ENCODE measurements at places on chromosomes 4 and X.

DNA sequence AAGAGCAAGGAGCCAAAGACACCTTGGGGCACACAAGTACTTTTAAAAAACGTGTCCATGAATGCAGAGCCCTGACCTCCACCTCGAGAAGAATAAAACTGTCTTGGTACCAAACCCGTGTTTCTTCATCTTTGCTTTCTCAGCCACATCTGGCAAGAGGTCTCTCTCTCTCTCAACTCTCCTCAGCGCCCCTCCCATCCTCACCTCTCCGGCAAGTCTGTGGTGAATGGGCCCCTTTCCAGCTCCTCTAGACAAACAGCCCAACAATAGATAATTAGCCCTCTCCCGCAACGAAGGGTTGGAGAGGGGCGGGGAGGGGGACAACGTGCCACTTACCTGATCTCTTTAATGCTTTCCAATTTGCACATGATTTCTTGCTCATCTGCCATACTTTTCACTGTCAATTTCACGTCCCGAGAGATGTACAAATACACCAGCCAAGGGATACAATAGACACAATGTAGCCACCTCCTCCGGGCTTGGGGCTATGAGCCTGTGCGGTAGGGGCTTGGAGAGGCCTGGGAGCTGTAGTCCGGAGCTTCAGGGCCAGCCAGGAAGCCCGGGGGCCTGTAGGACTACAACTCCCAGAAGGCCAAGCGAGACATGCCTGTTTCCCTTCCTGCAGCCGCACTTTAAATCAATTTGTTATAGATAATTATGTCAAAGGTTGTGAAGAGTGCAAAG, at the start of gene ZC4H2:
Gene ZC4H2, minus strand, starts transcription at position 462 of the 684 bp plus-strand sequence. Its CDS starts 73 bp downstream, at position 389.
- no peak for DNase-seq

DNA sequence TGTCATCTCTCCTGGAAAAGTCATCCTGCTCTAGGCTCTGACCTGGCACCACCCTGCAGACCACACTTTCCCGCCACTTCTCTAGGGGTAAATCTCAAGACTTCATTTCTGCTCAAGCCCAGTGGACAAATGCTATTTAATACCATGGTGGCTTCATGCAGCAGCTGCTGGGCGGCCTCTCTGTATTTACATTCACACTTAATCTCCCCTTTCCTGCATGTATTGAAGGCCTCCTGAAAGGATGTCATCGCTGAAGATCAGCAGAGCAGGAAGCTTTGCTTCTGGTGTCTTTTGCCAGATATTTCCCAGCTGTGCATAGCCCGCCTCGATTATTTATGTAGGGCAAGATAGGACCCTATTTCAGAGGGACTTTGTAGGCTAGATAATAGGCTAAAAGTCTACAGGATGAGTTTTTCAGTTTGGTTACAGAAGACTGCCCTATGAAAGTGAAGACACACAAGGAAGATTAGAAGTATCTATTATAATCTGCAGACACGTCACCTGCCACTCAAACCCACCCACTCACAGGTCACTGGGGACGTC, 17.2 kb downstream of the PROM1 start:
- DNase-seq = peak; percentile 27

DNA sequence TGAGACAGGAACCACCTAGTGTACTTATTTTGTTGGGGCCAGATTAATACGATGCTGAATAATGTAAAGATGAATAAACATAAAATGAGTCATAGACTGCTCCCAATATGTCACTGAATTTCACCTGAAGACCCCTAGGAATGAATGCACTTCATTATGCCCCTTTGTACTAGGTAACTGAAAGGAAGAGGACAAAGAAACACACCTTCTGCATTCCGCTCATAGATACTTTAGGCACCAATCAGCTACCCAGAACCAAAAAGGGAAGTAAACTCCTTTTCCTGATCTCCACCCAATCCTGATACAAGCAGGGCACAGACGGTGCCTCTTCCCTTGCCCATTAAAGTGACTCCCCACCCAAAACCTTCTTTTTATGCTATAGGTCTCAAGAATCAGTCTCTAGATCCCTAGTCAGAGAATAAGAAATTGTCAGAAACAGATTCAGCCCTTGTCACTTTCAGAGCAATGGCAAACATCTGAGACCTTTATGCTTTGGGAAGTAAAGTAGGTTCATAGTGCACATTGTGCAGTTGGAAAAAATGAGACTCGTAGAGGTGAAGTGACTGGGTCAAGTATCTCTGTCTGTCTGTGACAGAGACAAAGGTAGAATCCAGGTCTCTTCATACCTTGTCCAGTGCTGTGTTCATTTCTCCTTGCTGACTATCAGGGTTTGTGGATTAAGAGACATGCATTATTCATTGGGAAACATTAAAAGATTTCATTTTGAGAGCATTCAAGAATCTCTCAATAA, 2.3 kb downstream of the GPR174 start:
- no peak for DNase-seq

DNA sequence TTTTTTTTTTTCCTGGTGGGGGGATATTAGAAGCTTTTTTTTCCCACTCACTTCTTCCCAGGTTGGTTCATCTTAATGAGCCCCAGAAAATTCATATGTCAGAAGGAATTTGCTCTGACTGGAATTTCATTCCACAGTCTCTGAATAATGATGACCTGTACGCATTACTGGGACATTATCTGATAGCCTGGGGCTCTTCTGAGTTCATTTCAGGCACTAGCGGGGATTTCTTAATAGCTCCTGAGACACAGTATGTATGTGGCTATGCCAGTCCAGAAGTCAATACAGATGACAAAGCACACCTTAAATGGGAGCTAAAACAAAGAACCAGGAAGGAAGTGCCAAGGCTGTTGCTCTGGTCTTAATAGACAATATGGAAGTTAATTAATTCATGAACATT, 295.2 kb upstream of the IGFBP7 start:
- no peak for DNase-seq

DNA sequence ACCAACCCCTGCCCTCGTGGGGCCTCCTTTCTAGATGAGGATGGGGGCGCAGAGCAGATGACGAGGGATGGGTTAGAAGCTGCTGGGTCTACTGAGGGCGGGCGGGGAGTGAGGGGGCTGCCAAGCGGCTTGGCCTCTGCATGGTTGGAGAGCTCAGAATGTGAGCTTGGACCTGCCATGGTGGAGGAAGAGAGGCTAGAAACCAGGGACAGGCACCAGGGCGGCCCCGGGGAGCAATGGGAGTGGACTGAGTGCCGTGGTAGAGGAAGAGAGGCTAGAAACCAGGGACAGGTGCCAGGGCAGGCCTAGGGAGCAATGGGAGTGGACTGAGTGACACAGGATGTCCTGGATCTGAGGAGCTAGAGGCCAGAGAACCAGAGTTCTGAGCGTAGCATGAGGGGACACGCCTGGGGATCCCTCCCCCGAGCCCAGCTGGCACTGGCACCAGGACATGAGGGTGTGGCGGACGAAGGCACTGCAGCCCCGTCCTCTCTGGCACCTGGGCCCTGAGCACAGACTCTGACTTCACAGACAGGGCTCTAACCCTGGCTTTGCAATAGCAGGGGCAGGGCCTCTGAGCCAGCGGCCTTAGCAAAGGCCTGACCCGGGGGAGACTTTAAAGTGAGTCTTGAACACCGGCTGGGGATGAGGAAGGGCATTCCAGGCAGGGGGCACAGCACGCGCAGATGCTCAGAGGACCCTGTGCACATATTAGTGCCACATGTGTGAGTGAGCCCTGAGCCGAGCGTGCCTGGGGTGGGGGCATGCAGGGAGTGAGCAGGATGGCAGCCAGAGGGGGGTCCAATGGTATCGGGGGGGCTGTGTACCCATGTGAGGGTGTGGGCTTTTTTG, 214.0 kb upstream of the PSAPL1 start:
- DNase-seq = no peak

GRCh38 chr4:38136604-38137003, 176.4 kb downstream of the PTTG2 start:
- no peak for DNase-seq

DNA sequence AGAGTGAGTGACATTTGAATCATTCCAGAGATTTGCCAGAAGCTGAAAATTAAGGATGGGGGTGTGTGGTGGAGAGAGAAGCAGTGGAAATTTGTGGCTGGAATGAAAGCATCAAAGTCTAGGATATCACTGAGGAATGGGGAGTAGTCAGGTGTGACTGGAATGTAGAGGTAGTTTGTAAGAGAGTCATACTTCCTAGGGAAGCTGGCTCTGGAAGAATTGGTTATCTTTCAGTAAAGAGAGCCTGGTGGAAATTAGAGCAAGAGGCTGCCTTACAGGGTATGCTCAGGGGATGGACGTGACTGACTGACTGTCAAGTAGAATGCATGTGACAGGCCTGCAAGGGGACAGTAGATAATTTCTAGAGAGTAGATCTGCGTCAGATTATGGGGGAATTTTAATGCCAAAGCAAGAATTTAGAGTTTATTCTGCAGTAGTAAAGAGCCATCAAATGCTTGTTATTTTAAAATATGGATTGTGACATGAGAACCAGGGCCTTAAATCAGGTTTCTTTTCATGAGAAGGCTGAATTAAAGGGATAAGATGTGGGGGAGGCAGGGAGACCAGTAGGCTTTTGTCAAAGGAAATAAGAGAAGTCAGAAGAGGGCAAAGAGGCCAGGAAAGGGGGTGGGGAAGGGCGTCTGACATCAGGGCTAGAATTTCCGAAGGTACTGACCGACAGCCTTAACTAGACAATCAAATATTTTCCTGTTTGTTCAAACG, 109.9 kb downstream of the AFF1 start:
- no peak for DNase-seq

- DNase-seq = no peak
Observed at GRCh38 chr4:51850294-51850693, 7.3 kb downstream of the DCUN1D4 start.

- DNase-seq = no peak
Observed at GRCh38 chrX:120585702-120586101, 18.2 kb upstream of the MCTS1 start.

DNA sequence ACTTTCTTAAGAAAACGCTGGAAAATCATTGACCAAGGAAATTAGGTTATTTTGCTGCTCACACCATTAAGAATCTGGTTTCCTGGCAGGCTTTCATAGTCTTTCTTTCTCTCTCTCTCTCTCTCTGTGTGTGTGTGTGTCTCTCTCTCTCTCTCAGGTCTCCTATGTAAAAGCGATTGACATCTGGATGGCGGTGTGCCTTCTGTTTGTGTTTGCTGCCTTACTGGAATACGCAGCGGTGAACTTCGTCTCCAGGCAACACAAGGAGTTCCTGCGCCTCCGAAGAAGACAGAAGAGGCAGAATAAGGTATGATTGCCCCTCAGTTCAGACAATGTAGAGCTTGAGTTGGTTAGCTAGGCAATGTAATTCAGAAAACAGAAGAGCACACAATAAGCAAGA, 161.2 kb downstream of the GLRA2 start:
- no peak for DNase-seq

DNA sequence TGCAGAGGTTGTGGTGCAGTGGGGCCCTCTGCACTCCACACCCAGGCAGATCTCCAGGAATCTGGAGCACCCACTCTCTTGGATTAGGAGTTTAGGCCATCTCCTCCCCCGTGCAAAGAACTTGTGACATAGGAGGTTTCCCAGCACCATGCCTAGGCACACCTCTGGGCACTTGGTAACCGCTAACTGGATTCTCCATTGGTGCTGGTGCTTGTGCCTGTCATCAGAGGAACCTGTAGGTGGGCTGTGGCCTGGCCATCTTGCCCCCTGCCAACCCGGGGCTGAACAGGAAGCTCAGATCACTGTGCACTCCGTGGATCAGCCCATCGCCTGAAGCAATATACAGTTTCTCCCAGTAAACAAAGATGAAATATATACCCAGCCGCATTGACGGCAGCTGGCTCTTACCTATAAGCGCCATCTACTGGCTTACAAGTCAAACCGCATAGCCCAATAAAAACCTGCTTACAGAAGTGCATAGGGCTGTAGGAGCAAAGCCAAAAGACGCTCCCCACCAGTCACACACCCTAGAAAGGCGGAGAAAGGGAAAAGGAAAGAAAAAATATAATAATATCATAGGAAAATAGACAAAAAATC, 19.1 kb upstream of the TEX13B start:
- peak; percentile 34 for DNase-seq

GRCh38 chr4:59057804-59058203, 1947.6 kb upstream of the IGFBP7 start:
- DNase-seq = no peak

DNA sequence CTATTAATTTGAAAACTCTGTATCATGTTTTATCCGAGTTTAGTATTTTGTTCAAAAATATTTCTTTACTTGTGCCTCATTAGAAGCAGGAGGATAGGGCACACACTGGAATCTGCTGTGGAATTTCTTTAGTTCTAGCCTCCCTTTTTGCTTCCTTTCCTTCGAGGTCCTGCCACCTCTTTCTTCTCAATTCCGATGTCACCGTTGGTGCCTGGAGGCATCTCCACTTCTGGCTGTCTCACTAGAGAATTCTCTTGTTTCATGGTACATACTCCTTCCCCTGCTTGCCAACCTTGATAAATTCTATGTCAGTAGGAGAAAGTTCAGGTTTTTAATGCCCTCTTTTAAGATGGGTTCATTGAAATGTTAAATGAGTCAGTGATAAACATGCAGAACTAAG, 140.1 kb downstream of the ANK2 start:
- DNase-seq = no peak

DNA sequence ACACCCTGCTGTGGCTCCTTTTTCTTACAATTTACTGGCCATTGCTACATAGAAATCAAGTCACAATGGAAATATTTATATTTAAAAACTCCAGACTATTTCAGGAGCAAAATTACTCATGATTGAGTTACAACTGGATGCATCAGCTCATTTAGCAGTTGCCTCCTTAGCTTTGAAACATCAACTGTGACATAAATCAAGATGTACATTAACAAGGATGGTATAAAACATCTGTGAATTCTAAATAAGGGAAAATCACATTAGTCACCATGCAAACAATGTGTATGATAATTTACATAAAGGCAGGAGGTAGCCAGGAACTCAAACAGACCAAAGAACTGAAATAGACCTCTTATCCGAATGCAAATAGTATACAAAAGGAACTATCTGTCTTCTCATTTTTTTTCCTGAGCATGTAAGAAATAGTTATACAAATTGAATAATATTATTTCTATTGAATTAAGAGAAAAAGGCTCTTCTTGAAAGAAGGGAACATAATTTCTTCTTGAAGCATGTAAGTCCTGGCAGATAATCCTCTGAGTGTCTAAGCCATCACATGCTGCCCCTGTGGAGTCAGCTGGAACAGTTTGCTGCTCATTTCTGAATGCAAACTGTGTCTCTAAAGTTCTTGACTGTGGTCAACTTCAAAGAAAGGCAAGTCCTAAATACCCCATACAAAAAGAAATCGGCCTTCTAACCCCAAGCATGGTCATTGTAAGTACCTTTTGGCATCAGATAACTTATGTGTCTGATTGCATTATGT, 151.2 kb downstream of the NAA11 start:
- no peak for DNase-seq

DNA sequence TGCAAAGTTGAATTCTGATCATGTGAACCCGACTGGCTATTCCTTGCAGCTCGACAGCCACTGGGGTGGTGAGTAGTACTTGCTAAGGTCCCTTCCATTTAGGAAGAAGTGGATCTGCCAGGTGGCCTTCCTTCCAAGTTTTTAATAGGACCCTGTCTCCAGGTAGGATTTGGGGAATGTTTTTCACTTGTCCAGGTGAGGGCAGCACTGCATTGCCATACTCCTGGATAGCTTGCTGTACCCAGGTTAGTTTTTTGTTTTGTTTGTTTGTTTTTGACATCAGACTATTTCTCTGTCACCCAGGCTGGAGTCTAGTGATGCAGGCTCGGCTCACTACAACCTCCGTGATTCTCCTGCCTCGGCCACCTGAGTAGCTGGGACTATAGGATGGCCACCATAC, 29.8 kb downstream of the SAGE1 start:
- DNase-seq = no peak

All from NCI-H1092 (cell line).